SW 1271 (cell line): ENCODE measurements at places on chromosomes 5 and 9.

DNA sequence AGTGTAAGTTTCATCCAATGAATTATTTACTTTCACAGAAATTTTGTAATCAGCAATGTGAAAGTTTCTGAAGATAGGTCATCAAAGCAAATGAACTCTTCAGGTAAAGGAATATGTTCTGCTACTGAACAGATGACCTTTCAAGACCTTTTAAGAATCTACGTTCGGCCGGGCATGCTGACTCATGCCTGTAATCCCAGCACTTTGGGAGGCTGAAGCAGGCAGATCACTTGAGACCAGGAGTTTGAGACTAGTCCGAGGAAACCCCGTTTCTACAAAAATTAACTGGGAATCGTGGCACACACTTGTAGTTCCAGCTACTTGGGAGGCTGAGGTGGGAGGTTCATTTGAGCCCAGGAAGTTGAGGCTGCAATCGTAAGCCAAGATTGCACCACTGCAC is 578.4 kb upstream of the COX7C start:
- no peak for DNase-seq

DNA sequence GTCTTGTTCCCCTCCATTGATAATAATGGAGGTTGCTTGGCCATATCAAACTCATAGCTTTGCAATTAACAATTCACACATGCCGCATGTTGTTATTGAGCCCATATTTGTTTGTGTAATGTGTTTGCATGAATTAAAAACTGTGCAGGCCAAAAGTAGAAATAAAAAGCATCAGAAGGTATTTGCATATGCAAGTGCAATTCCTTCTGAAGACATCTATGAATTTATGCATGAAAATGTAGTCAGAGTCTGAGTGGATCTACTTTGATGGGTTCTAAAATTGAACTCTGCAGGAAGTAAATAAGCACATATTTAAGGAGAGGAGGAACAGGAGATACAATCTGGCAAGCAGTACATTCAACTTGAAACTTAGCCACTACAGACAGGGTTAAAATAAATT is 1004.6 kb upstream of the WWC1 start:
- no peak for DNase-seq

- no peak for DNase-seq
These were observed 25.8 kb upstream of the CAMK4 start for GRCh38 chr5:111198281-111198966.

GRCh38 chr9:83432877-83433550 is 105.2 kb downstream of the FRMD3 start:
- no peak for DNase-seq

GRCh38 chr5:83711982-83712601 is 8.6 kb downstream of the HAPLN1 start:
- DNase-seq = peak; percentile 70

GRCh38 chr9:120944434-120944843 is 17.8 kb upstream of the TRAF1 start:
- no peak for DNase-seq

- no peak for DNase-seq
These were observed 130.0 kb downstream of the MPDZ start for GRCh38 chr9:13149454-13149853.

- DNase-seq = no peak
These were observed 92.5 kb downstream of the FBXW11 start for GRCh38 chr5:171913987-171914273.

GRCh38 chr9:69066955-69067354 is 31.4 kb downstream of the FXN start:
- DNase-seq = no peak

- DNase-seq = no peak
These were observed 142.0 kb upstream of the SLC28A3 start for GRCh38 chr9:84482607-84483006.

DNA sequence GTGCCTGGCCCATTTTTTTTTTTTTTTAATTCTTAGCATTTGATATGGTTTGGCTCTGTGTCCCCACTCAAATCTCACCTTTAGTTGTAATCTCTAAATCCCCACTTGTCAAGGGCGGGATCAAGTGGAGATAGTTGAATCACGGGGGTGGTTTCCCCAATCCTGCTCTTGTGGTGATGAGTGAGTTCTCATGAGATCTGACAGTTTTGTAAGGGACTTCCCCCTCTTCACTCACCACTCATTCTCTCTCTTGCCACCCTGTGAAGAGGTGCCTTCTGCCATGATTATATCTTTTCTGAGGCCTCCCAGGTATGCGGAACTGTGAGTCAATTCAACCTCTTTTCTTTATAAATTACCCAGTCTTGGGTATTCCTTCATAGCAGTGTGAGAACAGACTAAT is 27.2 kb downstream of the NDUFAF2 start:
- no peak for DNase-seq

DNA sequence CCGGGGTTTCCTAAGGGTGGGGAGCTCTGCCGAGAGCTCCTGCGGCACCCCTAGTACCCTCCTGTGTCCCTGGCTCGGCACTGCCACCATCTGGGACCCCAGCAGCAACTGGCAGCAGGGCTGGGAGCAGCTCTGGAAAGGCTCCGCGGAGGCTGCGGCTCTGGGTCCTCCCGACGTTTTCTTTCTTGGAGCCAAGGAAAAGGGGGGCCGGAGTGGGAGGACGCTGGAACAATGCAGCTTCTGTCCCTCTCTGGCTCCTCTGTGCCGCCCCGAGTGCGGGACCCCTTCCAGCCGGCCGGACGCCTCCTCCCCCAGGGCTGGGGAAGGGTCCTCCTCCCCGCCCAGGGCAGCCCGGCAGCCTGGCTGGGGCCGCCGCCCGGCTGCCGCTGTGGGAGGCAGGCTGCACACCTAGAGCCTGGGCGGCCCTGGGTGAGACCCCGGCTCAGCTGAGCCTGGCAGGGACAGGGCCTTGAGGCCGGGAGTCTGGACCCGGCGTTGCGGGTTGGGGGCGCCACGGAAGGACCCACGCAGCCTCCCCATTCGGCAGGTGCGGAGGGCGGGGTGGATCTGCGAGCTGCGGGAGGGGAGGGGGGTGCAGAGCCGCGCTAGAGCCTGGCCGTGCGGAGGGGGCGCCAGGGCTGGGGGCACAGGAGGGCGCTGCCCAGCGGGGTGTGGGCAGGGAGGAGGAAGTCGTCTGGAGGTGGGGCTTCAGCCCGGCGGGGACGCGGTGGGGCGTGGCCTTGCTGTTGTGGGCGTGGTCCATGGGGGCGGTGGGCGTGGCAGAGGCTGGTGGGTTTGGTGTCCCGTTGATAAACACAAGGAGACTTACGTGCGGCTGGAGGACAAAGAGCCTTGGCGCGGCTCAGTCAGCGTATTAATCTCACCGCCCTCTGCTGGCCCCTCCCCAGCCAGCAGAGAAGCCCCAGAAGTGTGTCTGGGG is 15.1 kb downstream of the GPSM1 start:
- DNase-seq = peak; percentile 28

DNA sequence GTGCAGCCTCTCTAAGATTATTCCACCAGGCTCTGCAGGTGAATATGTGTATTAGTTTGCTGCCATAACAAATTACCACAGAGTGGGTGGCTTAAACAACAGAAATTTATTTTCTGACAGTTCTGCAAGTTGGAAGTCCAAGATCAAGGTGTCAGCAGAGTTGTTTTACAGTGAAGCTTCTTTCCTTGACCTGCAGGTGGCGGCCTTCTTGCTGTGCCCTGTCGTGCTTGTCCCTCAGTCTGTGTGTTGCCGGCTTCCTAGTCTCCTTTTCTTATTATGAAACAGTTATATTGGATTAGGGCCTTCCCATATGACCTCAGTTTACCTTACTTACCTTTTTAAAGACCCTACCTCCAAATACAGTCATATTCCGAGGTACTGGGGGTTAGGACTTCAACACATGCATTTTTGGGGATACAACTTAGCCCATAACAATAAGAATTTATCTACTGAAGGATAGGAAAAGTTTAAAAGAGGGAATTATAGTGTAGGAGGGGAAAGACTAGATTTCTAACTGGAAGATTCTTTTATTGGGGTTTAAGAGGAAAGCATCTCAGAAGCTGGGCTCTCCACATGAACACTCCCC is 97.4 kb downstream of the OSTF1 start:
- DNase-seq = peak; percentile 55

DNA sequence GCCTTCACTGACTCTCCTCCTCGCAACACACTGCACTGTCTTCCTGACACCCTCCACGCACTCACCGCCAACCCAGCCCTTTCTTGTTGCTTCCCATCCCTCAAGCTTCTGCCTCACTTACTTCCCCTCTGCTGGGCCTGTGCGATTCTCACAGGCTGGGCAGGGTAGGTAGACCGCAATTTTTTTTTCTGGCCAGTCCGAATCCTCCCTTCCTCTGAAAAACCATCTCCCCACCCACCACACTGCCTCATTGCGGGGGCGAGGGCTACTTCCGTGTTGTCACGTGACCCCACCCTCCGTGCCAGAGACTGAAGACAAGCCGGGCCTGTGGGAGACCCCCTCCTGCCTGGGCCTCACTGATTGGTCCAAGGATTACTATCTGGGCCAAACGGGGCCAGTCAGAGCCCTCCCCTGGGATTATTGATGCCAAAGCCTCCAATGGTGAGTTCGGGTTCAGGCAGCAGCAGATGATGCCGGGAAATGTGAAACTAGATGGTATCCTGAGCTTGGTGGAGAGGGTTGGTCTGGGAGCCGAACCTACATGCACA is 73.1 kb downstream of the STK10 start:
- DNase-seq = no peak

DNA sequence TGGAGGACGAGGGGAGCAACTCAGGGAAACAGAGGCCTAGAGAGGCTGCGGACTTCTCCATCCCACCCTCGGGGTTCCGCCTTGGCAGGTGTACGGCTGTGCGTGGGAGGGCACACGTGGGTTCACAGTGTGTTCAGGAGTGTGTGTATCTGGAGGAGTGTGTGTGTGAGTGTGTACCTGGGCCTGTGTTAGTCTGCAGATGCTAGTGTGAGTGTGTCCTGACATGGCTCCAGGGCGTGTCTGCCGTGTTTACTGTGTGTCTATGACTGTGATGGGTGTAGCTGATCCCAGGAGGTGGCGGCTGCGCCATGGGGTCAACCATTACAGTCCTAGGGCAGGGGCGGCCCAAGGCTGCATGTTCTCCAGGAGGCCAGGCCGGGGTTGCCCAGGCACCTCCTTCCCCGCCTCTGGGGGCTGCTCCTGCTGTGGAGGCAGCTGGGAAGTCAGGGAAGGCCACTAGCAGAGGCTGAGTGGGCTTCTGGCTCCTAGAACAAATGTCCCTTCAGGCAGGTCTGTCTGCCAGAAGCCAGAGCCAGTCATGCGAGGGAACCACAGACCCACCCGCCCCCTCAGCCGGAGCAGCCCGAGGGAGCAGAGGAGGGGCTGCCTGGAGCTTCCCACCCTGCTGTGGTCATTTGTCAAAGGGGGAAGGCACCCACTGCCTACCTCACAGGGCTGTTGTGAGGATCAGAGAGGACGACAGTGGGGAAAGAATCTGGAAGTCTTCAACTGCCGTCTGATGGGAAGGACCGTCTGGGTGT is 21.4 kb downstream of the CRB2 start:
- no peak for DNase-seq

DNA sequence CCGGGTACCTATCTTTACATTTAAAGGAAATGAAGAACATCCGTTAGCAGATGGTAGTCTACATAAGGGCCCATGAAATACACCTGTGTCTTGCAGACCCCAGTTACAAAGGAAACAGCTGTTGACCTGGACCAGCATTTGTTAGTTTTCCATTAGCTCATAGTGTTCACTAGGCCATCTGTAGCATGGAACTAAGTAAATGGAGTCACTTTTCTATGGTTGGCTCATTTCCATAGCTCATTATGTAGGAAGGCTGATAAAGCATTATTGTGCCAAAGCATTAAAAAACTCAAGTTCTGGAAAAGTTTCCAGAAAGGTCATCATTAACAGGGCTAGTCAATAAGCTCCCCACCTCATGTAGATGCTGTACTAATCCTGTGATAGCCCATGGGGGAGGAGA is 62.1 kb downstream of the PCSK1 start:
- DNase-seq = no peak

DNA sequence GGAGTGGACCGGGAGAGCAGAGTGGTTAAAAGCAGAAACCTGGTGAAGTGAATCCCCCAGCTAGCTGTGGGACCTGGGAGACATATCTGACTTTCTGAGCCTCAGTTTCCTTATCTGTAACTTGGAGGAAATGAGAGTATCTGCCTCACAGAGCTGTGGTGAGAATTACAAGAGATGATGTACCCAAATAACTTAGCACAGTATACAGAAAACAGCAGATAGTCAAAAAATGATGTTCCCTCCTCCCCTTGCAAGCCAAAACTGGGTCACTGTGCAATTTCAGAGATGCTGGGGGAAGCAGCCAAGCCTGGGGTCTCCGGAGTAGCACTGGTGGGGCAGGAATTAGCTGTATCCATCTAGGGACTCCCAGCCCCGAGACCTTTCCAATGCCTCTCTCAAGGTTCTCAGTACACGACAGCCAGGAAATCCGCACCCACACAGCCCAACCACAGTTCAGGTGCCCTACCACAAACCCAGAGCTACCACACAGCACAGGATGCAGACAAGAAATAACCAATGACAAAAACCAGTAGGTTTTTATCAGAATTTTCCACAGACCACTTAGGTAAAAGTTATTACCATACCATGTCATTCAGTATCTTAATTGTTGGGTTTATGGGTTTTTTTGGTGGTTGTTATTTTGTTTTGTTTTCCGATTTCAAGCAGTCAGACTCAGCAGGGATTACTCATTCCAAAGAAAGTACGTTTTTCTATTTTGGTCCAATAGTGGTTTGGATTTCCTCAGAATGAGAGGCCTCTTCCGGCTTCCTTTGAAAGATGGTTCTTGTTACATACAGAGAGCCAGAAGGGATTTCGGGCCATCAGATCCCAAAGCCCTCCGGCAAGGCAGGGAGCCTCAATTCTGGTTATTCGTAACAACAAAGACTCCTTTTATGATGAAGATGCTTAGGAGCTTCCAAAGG is 4.9 kb upstream of the HRH2 start:
- DNase-seq = no peak

DNA sequence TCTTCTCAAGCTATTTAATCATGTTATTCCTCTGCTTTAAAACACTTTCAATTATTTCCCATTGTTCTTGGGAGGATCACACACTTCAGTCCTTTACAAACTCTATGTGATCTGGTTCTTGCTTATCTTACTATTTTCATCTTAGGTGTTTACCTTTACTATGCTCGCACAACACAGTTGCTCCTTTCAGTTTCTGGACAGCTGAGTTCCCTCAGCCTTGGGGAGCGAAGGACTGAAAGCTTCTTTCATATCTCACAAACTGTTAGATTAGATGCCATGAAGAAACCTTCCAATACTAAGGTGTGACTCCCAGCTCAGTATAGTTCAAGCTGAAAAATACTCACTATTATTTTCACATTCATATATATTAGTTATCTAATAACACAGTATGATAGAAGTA is 117.9 kb downstream of the CDC42SE2 start:
- DNase-seq = no peak

DNA sequence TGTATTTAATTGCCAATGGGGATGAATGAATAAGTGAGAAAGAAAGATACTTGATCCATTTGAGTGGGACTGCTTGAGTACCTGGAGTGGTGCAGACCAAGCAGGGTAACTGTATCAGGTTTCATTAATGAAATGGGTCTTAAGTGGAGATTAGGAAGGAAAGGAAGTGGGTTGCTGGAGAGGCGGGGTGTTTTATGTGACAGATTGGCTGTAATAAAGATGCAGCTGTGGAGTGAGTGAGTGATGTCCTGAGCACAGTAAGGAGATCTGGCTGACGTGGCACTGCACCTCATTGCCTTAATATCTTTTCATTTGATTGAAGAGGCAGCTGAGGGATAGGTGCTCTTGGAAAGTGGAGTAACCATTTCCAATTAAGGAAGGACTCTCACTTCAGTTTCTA is 161.0 kb upstream of the CCDC152 start:
- DNase-seq = no peak
